ENCODE measurements at places on chromosomes 5 and 9.

- no peak for DNase-seq
Observed at GRCh38 chr5:154078272-154078671, 39.5 kb downstream of the MFAP3 start.

- no peak for DNase-seq
Observed at GRCh38 chr9:127384901-127385300, 12.1 kb upstream of the SLC2A8 start.

GRCh38 chr9:87615547-87616148, 110.3 kb upstream of the CTSL start:
- DNase-seq: no peak

GRCh38 chr5:76836585-76836984, 13.2 kb upstream of the S100Z start:
- no peak for DNase-seq

GRCh38 chr5:18967637-18968036, 1020.4 kb downstream of the CDH18 start:
- no peak for DNase-seq

DNA sequence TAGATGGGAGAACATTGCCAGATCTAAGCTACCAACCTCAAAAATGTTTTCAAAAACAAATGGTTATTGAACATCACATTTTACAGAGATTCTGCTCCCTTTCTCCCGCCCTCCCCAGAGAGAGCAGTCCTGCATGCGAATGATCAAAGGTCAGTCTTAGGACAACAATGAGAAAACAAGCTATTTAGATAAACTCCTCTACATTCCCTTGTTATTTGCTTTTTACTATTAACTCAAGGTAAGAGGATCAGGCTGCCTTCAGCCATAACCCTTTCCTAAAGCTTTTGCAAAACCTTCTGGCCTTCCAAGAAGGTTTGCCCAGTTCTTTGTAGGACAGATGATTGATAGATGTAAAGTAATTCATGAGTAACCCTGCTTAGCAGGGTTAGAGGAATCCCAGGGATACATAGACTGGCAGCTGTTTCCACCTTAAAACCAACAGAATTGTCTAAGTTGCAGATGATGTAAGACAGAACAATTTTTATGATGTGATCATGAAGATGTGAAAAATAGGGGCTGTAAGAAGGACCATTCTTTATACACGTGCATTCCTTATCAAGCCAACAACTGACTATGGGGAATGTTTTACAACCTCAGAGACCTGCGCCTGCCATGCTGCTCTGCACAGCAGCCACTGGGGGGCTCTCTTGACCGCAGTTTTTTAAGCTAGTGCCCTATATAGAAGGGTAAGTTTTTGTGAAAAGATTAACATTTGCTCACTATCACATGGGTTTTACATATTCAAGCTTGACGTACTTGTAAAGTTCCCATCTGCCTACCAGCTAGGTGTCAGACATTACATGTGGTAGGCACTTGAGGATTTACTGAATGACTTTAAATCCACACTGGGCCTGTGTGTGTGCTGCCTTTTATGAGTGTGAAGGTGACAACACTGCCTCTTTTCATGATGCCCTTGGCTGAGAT, 2.3 kb upstream of the ZNF782 start:
- DNase-seq: peak; percentile 41

- no peak for DNase-seq
Observed at GRCh38 chr9:117672369-117672768, 31.8 kb upstream of the TLR4 start.

DNA sequence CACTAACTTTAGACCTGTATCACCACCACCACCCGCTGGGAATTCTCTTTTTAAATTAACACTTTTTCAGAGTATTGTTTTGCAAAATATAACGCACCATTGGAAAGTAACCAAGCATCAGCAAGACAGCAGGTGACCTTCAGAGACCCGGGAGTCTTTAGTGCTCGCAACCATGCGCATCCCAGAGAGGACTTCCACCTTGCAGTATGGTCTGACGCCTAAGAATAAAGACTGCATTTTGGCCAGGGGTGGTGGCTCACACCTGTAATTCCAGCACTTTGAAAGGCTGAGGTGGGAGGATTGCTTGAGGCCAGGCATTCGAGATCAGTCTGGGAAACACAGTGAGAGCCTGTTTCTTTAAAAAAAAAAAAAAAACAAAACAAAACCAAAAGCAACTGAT, 113.8 kb downstream of the MED27 start:
- no peak for DNase-seq

- no peak for DNase-seq
Observed at GRCh38 chr9:122040561-122041242, 52.4 kb downstream of the TTLL11 start.

DNA sequence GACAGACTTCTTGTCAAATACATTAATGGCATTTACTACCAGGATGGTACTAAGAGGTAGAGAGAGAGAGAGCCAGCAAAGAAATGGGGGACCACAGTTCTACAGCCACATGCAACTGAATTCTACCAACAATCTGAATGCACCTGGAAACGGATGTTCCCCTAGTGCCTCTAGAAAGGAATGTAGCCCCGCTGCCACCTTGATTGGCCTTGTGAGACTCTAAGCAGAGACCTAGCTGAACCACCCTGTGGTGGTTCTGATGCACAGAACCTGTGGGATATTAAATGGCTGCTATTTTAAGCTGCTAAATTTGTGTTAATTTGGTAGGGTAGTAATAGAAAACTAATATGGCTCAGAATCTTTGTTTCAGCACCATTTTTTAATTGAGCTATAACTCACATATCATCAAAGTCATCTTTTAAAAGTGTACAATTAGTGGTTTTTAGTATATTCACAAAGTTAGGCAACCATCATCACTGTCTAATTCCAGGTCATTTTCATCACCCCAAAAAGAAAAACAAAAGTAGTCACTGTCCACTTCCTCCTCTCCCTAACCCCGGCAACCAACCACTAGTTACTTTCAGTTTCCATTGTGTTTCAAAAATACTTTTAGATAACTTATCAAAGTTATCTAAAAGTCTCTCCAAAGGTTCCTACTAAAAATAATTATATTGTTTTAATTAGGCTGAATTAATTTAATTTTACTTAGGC, 51.7 kb downstream of the CPLANE1 start:
- no peak for DNase-seq

GRCh38 chr5:159310511-159310910, 19.8 kb downstream of the IL12B start:
- no peak for DNase-seq

DNA sequence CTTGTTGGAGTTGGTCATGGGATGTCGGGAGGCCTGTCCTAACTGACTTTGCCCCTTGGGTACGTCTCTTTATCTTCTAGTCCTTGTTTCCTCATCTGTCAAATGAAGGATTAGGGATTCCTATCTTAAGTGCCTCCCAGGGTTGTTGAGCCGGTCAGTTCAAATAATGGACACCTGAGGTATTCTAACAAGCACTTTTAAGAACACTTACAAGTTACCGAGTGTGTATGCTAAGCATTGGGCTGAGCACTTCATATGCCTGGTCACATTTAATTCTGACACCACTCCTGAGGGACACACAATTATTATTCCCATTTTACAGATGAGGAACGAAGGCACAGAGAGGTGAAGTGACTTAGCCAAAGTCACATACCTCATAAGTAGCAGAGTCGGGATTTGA, 37.1 kb downstream of the CAMK2A start:
- DNase-seq: no peak

- DNase-seq: no peak
Observed at GRCh38 chr9:109771087-109771486, 8.9 kb upstream of the PALM2AKAP2 start.
